ENCODE measurements at places on chromosomes 2 and 18.

- DNase-seq = no peak
Measured at GRCh38 chr2:159856760-159857159, 58.8 kb upstream of the CD302 start.

DNA sequence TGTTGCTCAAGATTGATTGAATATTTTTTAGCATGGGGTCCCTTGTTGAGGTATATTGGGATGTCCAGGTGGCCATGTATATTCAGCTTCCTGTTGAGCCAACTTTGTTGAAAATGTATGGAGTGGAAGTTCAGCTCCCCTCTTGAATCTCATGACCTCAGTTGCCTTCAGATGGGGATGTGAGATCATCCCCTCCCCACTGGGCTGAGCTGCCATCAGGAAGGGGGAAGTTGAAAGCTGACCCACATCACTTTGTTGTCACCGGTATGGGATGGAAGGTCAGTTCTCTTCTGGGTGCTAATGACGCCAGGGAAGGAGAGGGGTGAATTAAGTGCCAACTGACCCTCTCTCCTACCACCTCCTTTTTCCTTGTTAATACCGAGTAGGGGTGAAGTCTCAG lies 33.9 kb downstream of the ACOXL start:
- DNase-seq = no peak

- DNase-seq = no peak
Measured at GRCh38 chr18:33873112-33873511, 295.1 kb downstream of the ASXL3 start.

GRCh38 chr2:202609381-202610145 lies 25.2 kb upstream of the FAM117B start:
- DNase-seq = no peak

DNA sequence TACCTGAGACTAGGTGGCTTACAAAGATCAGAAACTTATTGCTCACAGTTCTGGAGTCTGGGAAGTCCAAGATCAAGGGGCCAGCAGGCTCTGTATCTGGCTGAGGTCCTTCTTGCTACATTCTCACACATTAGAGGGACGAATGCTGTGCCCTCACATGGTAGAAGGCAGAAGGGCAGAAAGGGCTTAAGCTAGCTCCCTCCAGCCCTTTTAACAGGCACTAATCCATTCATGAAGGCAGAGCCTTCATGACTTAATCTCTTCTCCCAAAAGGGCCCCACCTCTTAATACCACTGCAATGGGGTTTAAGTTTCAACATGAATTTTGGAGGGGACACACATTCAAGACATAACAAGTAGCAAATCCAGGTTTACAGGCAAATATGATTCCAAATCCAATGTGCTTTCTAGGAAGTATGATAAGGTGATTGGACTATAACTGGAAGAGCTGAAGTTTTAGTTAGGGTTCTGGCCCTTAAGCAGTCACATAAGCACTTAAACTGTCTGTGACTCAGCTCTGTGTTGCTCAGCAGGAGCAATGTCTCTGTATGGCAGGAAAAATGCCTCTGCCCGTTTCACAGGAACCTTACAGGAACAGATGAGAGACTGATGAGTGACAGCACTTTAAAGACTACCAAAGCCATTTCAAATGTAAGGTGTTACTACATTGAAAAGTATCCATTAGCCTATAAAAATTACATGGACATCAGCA lies 119.6 kb upstream of the PTPRM start:
- DNase-seq = no peak

- DNase-seq = no peak
Measured at GRCh38 chr2:237951878-237952277, 14.9 kb upstream of the UBE2F start.

GRCh38 chr2:197293252-197294007 lies 17.1 kb downstream of the ANKRD44 start:
- DNase-seq = no peak

- DNase-seq = no peak
Measured at GRCh38 chr18:369224-370015, 101.6 kb upstream of the THOC1 start.

- no peak for DNase-seq
Measured at GRCh38 chr2:112032224-112032586, 22.9 kb upstream of the TMEM87B start.

- DNase-seq = no peak
Measured at GRCh38 chr2:60259781-60260180, 293.7 kb downstream of the BCL11A start.

All from stimulated activated CD4-positive, alpha-beta T cell treated with anti-CD3 and anti-CD28 coated beads, Interleukin-2, amount 100 ng/mL, for 4 hours (primary cell).